ENCODE measurements at places on chromosomes 3 and 15.

DNA sequence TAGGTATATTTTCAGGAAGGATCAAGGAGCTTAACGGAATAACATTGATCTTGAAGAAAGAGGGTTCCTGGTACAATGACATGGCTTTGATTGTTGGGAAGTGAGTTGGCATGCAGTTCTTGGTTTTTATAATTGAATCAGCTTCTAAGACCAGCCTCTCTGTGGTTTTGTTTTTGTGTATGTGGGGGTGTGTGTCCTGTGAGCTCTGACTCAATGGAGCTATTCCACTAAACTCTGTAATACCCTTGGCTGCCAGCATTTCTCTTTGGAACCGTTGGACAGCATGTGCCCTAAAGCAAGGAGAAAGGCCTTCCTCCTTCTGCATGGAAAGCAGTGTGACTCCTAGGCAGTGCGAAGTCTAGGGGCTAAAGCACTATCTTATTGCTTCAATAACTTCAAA, 124.8 kb downstream of the EDEM1 start:
- DNase-seq: no peak

DNA sequence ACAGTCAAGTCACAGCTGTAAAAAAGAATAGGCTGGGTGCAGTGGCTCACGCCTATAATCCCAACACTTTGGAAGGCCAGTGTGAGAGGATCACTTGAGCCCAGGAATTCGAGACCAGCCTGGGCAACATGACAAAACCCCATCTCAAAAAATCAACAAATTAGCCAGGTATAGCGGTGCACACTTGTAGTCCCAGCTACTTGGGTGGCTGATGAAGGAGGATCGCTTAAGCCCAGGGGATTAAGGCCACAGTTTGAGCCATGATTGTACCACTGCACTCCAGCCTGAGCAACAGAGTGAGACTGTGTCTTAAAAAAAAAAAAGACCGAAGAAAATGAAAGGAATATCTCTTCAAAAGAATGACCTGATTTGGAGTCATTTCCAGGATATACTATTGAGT, 6.6 kb downstream of the HERC1 start:
- DNase-seq: no peak

DNA sequence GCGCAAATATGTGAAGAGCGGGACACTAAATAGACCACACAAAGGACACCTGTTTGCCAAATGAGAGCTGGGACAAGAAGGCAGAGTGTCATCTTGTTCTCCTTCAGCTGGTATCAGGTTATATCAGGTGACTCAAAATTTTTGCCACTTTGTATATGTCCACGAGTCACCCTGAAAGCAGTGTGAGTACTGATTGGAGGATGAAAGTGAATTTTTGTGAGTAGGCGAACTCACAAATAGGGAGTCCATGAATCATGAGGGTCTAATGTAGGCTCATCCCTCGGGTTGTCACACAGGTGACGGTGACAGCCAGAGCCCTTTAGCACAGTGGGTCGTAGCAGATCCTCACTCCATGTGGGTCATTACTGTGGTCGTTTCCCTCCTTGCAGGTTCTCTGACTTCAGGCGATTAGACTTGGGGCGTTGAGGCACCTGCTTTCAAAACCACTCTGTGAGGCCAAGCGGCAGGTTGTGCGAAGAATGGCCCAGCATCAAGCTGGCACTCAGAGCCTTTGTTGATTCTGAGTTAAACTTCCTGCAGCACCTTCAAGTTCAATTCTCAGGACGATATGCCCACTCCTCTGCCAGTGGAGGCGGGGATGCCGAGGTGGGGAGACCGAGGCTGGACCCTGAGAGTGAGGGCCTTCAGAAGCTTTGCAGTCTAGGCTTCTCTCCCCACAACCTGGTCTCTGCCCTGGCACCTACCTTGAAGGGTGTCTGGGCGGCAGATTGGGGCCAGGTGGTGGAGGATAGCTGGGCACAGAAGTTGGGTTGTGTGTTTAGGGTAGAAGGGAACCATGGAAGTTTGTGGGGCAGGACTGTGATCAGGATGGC, 173.8 kb downstream of the SMAD6 start:
- DNase-seq: no peak

GRCh38 chr3:25025236-25025635, 402.8 kb upstream of the RARB start:
- DNase-seq: no peak

DNA sequence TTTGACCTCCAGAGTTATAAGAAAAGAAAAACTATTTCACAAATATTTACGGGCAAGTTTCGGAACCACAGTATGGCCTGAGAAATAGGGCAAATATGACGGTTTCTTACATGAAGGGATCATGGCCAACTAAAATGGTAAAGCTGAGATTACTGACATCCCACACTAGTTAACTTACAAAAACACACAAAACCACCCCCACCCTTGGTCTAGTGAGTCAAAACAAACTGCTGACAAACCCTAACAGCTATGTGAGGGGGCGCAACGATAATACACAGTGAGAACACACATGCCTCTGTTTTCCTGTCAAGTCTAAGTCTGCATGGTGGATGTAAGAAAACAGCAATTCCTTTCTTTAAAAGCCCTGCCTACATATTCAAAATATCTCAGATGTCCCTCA, 32.3 kb downstream of the CBLB start:
- peak; percentile 49 for DNase-seq

- DNase-seq: no peak
Measured at GRCh38 chr15:82803793-82804574, 1.9 kb downstream of the FSD2 start.

- DNase-seq: peak; percentile 8
Measured at GRCh38 chr15:96324940-96325540, 5.5 kb upstream of the NR2F2 start.

- peak; percentile 69 for DNase-seq
Measured at GRCh38 chr15:29045717-29046116, 159.9 kb downstream of the APBA2 start.

- DNase-seq: peak; percentile 68
Measured at GRCh38 chr15:69557020-69557706, 104.5 kb downstream of the RPLP1 start.

GRCh38 chr15:101613130-101614000, 38.8 kb downstream of the TM2D3 start:
- DNase-seq: peak; percentile 35

DNA sequence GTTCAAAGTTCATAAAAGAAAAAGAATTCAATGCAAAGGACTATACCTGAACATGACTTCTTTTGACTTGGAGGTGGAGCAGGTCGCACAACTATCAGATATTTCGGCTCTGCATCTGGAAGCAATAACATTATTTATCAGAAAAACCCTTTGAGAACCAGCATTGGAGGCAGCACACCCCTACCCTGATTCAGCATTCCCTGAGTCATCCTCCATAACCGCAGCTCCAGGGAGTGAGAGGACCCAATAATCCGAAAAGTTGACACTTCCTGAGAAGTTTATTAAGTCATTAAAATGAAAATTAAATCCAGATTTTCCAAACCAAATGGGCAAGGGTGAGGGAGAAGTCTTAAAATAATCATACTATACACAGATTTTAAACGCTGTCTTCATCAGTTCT, 90.6 kb downstream of the ABI3BP start:
- DNase-seq: peak; percentile 27

- DNase-seq: no peak
Measured at GRCh38 chr3:22606938-22607337, 596.2 kb upstream of the UBE2E2 start.

GRCh38 chr3:60514085-60514649, 737.1 kb downstream of the FHIT start:
- DNase-seq: no peak

- DNase-seq: peak; percentile 70
Measured at GRCh38 chr3:128226795-128227395, 73.6 kb downstream of the EEFSEC start.

DNA sequence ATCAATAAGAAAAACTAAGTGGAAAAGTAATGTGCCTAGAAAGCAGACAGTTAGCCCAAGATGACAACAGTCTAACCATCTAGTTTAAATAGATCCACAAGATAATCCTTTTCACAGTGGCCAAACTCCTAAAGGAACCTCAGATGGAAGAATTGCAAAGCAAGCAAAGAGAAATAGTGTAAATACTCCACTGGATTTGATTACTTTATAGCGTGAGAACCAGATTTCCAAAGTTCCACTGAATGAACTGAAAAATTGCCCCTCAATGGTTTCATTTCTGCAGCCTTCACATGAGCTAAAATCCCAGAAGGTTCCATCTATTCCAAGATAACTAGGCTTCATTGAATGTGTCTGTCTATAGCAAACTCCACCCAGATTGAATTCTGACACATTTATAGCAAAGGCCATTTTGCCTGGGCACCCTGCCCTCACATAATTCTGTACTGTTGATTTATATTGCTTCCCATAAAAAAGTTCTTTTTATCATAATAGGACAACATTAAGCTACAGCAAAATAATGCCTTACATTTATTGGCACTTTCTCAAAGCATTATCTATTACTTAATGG, 129.7 kb upstream of the THBS1 start:
- no peak for DNase-seq

- DNase-seq: no peak
Measured at GRCh38 chr15:88830016-88830415, 26.8 kb downstream of the ACAN start.

DNA sequence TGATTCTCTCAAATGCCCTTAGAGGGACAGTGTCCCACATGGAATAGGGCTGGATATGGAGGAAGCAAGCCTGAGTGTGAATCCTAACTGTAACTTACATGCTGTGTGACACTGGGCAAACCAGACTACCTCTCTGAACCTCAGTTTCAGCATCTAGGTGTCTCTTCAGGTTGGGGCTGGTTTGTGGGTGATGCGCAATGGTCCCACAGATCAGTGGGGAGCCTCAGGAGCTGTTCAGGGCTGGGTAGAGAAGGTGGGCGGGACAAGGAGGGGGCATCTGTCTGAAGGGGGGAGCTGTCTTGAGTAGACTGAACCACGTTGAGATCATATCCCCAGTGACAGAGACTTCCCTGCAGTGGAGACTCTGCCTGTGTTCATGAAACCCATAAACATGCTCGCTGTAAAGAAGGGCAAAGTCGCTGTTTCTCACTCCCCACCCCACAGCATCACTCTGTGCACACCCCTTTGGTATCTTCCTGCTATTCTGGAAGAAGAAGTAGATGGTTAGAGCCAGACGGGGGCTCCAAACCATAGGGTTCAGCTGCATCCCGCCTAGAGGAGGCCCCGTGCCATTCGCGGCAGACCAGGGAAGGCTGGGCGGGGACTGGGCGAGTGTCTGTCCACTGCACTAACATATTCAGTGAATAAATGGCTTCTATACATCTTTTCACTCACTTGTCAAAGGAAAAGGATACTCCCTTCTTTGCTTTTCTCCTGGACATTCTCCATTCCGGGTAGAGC, 28.4 kb downstream of the SRPRB start:
- DNase-seq: no peak

GRCh38 chr3:139226731-139227130, 117.1 kb upstream of the MRPS22 start:
- no peak for DNase-seq

DNA sequence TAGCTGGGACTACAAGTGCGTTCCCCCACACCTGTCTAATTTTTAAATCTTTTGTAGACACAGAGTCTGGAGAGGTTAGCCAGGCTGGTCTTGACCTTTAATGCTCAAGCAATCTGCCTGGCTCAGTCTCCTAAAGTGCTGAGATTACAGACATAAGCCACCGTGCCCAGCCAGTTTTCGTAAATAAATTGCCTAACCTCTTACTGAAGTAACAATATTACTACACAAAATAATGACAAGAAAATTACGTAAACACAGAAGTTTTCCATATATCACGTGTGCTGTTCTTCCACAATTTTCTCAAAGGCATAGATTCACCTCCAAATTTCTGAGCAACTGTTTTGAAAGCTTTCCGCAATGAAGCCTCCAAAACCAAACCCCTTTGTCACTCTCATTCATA, 58.1 kb upstream of the PROK2 start:
- no peak for DNase-seq

- DNase-seq: no peak
Measured at GRCh38 chr15:87669846-87670245, 586.7 kb downstream of the NTRK3 start.

DNA sequence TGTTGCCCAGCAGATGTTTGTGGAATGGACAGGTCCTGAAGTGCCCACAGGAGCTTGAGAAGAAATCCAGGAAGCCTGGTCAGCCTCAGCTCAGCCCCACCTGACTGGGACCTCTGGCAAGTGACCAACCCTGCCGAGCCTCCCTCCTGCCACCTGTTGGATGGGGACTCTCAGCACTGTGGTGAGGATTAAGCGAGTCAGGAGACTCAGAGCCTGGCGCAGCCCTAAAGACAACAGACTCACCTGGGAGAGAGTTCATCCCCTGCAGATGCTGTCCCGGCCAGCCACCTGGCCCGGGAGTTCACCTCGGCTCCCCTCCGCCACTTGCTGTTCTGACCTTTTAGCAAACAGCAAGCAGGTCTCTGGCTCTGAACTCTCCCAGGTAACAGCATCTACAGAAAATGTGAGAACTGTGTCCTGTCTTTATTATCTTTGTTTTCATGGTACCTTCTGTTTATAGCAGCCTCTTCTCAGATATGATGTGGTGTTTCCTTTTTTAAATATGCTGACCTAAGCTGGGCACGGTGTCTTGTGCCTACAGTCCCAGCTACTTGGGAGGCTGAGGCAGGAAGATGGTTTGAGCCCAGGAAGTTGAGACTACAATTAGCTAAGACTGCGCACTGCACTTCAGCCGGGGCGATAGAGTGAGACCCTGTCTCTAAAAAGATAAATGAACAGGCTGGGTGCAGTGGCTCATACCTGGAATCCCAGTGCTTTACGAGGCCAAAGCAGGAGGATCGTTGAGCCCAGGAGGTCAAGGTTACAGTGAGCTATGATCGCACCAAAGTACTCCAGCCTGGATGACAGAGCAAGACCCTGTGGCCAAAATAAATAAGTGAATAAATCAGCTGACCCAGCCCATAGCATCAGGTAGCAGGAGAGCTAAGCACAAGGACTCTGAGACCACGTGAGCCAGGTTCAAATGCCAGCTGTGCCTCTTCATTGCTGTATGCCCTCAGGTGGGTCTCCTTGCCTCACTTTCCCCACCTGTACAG, 32.4 kb upstream of the SLC6A6 start:
- DNase-seq: no peak

GRCh38 chr3:66115858-66116654, 77.3 kb upstream of the MAGI1 start:
- peak; percentile 88 for DNase-seq

GRCh38 chr3:10015461-10015904, 10.8 kb upstream of the FANCD2 start:
- DNase-seq: peak; percentile 60

GRCh38 chr15:77025083-77025901, 30.4 kb downstream of the PSTPIP1 start:
- DNase-seq: no peak

DNA sequence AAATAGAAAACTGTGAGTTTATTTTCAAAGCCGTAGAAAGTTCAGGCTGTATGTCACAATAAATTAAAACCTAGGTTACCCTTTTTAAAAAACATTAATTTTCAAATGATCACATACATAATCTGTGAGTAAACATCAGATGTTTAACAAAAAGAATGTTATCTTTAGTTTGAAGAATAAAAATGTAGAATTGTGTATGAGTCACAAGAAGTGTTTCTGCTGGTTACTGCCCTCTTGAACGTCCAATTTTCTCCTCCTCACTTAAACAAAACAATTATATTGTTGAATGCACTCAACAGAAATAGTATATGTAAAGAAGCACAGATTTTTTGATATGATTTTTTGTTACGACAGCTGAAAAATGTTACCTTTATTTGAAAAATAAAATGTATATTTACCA, 855.1 kb downstream of the ROBO1 start:
- DNase-seq: no peak
